ENCODE measurements at places on chromosomes 5 and 9.
A peak's percentile ranks its signal among the peaks of the same experiment; 100 is the strongest.

- DNase-seq = no peak
Observed at GRCh38 chr9:131701789-131702337, 38.0 kb downstream of the RAPGEF1 start.

- DNase-seq = no peak
Observed at GRCh38 chr5:61808909-61809308, 476.9 kb downstream of the ZSWIM6 start.

- DNase-seq = no peak
Observed at GRCh38 chr5:114857941-114858551, 311.7 kb downstream of the TRIM36 start.

GRCh38 chr5:128378632-128379031, 159.4 kb downstream of the FBN2 start:
- DNase-seq = peak; percentile 58

DNA sequence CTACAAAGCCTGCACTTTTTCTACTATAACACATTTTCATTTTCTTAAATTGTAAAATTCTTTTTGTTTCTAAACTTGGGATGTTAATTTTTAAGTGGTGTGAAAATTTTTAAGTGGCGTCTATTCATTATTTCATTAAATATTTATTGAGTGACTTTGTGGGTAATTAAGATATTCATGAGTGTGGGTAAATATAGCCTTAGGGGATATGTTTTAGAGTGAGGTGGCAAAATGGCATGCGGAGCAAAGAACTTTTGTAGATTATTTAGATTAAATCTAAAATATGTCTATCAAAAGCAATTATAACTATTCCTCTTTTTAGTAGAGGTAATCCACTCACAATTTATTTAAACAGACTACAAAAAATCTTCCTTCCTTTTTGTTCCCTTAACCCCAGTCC, 188.4 kb downstream of the PCSK1 start:
- no peak for DNase-seq

- DNase-seq = no peak
Observed at GRCh38 chr5:42614509-42614908, 142.1 kb upstream of the CCDC152 start.

- DNase-seq = no peak
Observed at GRCh38 chr9:127216210-127216887, 48.2 kb upstream of the GARNL3 start.

GRCh38 chr5:22722491-22722890, 130.7 kb downstream of the CDH12 start:
- no peak for DNase-seq

- no peak for DNase-seq
Observed at GRCh38 chr5:54311176-54311677, 854 bp upstream of the ARL15 start.

DNA sequence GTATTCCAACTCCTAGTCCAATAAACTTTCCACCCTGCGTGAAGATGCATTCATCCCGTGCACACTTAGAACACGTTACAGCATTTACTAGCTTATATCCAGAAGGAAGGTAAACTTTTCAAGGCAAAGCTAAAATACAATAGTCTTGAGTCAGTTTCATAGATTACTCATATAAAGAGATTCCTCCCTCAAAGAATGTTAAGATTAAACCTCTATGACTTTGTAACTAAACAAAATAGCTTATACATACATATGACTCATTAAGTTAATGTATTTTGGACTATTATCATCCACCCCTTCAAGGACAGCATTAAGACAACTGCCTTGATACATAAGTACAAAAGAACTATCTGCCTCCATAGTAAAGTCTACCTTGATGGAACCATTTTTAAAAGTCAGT, 36.1 kb downstream of the TLE1 start:
- no peak for DNase-seq

DNA sequence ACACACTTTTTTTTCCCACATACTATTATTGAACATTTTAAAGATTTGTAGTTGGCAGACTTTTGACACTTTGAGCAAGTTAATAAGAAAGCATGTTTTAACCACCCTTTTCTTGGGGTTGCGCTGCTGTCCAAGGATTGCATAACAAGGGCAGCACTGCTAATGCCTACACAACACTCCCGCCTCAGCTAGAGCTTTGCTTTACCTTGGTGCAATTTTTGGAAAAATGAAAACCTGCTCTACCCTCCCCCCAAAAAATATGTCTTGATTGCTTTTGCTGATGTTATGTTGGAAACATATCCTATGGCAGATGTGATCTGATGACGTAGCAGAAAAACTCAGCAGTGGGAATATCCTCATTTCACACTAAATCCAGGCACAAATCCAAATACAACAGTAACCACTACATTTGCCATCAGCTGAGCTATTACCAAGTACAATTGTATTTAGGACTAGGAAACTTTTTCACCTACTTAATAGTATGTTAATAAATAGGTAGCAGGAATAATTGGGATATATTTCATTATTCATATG, 51.5 kb downstream of the UBE2R2 start:
- no peak for DNase-seq

DNA sequence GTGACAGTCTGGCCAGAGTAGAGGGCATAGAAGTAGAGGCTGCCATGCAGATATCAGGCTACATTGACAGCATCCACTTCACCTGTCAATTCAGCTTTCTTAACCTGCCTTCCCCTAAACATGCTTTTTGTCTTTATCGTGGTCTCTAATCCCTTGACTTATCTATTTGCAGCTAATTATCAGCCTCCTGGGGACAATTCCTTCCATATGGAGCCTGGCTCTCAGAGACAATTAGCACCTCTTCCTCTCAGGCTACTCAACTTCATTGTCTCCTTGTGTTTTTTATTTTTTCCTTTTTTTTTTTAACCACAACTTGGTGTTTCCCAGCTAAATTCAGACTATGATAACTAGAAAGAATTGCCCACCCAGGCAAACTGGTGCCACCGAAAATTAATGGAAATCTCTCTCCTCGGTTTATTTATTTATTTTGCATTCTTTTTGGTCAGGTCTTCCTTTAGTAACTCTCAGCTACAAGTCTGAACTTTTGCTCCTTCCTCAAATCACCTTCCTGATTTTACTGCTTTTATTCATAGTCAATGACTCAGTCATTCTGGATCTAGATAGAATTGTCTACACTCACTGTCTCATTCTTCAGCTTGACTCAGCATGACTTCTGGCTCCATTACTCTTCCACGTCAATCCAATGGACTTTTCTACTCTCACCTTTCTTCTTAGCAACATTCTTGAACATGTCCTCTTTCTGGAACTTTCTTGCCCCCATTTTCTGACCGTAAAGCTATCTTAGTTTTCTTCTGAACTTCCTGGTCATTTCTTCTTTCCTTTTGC, 63.0 kb upstream of the BASP1 start:
- DNase-seq = no peak

DNA sequence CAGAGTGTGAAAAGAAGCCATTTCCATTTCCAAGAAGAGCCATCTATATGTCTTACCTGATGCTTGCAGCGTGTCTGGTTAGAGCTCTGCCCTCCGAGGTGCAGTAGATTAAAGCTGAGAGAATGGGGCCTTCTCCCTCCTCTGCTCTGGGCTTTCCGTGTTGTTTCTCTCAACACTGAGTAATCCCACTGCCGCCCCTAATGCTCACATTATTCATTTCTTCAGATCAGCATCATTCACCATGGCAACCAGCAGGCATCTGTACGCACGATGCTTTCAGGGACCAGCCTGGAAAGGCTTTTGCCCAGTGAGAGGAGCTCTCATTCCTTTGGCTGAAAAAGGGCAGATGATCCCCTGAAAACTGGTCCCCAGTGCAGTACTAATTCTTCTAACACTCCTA, 79.6 kb downstream of the CYFIP2 start:
- no peak for DNase-seq

DNA sequence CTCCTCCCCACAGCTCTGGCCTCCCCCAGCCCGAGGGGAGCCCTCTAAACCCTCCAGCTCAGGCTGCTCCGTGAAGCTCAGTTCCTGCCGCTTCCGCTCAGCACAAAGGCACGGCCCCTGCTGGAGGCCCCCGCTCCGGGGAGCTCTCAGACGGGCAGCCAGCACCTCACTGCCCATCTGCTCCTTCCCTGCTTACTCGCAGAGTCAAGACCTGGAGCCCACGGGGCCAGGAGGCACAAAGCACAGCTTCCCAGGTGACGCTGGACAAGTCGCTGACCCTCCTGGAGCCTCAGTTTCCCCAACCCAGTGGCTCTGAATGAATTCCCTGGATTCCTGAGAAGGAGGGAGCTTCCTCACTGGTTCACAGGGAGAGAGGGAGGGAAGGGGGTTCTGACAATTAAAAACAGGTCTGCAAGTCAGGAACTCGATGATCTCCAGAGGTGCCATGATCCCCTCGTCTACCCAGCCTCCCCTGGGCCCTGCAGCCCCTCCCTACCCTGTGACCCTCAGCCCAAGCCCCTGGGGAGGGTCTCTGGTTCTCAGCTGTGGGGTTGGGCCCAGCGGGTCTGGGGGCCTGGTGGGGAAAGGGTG, 36.2 kb downstream of the VAV2 start:
- DNase-seq = no peak

DNA sequence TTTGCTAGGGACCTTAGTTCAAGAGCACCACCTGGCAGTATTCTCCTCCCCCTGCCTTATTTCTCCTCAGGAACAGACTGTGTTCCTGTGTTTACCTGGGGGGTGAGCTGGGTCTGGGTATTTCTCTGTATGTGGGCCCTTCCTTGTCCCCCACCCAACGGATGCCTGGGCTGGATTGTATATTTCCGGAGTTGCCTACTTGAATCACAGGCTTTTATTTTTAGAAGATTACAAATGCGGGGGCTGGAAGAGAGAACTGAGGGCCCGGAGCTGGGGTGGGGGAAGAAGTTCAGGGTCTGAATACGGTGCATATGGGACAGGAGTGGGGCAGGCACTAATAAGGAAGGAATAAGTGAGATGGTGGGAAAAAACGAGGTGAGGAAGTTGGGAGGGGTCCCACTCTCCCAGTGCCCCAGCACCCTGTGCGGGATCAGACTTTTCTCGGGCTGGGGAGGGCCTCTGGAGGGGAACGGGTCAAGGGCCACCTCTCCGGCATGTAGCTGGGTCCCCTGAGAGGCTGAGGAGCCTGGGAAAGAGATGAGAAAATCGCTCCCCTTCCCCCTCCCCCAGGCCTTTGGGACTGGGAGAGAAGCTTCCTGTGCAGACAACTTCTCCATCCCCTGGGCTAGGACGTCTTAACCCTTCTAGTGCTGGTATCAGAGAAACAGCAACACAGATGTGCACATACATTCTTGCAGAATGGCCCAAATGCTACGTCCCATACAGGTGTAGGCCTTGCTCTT, 42.1 kb downstream of the PCDH1 start:
- DNase-seq = no peak

DNA sequence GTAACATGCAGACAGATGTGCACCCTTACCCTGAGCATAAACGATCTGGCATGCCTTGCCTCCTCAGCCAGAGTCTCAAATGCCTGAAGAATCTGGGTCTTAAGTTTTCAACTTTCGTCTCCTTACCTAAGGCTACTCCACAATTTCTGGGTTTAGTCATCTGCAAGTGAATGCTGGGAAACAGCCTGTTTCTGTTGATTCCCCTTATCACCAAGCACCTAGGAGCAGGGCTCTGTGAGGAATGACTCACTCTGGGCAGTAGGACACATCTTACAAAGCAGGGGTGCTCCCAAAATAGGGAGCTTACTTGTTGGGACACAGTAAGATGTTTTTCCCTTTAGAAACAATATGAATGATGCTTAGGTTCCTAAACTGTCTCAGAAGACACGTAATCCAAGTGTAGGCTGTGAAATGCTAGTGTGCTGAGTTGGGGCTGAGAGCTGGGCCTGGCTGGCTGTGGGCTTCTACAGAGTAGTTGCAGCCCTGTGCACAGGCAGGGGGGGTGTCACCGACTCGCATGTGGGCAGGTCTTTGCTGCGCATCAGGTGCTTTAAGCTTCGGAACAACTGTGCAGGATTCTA, 58.0 kb downstream of the DAP start:
- DNase-seq = no peak

- DNase-seq = no peak
Observed at GRCh38 chr9:120030847-120031246, 549.1 kb downstream of the CDK5RAP2 start.

GRCh38 chr5:175131432-175131831, 312.6 kb downstream of the DRD1 start:
- no peak for DNase-seq

DNA sequence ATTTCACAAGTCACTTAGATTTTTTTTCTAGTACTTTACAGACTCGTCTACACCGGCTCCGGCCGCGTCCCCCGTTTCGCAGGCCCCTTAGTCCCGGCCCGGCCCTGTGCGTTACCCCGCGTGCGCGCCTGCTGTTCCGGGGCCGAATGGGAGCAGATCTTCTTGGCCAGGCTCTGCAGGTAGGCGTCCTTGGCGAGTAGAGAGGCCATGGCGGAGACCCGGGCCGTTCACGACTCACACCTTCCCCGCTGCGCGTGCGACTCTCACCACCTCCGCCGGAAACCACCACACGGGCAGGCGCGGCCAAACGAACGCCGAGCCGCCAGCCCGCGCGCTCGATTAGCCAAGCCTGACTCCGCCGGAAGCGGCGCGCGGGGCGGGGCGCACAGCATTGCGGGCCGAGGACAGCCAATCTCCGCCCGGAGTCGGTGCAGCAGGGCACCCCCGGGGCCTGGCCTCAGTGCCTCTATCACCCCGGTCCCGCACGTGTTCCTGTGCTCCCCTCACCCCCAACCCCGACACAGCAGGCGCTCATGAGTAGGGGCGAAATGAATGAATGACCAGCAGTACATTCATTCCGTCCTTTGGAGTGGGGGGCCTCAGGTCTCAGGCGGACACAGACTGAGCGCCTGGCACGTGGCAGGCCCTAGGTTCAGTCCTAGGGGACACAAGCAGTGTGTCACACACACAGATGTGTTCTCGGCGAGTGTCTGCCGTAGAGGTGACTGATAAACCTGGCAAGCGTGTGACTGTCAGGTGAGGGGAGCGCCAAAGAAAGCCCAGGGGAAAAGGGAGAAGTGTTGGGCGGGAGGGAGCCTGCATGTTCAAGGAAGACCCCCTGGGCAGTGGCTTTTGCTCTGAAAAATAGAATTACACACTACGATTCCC, at the start of gene SURF6:
SURF6 (minus strand) TSS at position 265 of the 888 bp plus-strand sequence; CDS start at position 209, 56 bp downstream.
- peak; percentile 56 for DNase-seq

Measured in HFF-Myc (cell line).